ENCODE measurements at places on chromosomes 1 and 21.

DNA sequence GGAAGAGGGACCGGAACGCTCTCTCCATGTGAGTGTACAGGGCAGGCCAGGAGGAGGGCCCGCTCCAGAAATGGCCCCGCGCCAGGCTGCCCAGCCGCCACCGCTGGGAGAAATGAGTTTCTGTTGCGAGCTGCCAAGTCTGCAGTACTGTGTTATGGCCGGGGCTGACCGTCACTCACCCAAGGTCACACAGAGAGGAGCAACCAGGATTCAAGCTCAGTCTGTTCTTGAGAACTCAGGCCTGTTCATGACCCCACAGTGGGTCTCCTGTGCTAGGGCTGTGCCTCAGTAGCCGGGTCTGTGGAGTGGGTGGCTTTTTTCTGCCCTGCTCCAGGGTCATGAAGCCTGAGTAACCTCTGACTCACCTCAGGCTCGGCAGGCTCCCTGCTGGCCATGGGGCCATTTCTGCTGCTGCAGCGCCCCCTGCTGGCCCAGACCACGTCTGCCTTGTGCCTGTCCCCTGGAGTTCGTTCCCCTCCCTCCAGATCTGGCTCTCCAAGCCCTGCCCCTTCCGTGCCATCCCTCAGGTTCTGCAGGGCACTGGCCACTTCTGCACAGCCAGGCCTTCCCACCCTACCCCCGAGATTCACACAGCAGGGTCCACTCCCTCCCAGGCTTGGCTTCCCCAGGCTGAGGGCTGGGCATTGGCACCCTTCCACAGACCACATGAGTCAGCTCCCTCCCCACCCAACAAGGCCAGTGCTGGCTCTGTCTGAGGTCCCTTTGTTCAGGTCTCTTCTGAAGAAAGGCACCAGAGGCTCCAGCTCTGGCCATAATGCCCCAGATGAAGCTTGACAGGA lies 51.8 kb downstream of the EDN2 start:
- DNase-seq: peak; percentile 38

DNA sequence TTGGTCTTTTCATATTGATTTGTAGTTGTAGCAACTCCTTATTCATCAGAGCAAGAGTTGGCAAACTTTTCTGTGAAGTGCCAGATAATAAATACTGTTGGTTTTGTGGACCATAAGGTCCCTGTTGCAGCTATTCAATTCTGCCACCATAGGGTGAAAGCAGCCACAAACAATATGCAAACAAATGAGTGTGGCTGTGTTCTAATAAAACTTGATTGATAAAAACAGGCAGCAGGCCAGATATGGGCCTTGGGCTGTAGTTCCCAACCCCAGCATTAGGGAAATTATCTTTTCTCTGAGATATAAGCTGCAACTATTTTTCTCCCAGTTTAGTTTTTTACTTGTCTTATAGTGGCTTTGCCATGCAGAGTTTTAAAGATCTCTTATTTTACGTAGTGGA lies 469.2 kb downstream of the SMYD3 start:
- no peak for DNase-seq

GRCh38 chr1:7004181-7004580 lies 218.9 kb downstream of the CAMTA1 start:
- no peak for DNase-seq

DNA sequence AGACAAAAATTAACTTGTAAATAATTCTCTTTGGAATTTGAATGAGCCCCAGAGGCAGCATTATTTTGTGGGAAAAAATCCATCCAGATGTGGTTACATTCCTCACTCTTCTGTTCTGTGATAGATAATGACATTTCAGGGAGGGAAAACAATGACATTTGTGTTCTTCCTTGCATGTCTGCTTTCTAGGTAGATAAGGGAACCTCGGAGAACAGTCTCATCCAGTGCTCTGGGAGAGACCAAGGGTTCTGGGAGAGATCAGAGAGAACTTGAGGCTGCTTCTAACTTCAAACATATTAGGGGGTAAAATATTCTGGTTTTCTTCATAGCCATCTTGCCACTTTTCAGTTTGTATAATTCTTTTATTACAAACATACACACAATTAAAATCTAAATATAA lies 269.2 kb downstream of the NEGR1 start:
- no peak for DNase-seq

- DNase-seq: no peak
These were observed 26.4 kb downstream of the ILDR2 start for GRCh38 chr1:166948856-166949350.

- no peak for DNase-seq
These were observed 2.1 kb upstream of the TFF3 start for GRCh38 chr21:42317341-42317741.

DNA sequence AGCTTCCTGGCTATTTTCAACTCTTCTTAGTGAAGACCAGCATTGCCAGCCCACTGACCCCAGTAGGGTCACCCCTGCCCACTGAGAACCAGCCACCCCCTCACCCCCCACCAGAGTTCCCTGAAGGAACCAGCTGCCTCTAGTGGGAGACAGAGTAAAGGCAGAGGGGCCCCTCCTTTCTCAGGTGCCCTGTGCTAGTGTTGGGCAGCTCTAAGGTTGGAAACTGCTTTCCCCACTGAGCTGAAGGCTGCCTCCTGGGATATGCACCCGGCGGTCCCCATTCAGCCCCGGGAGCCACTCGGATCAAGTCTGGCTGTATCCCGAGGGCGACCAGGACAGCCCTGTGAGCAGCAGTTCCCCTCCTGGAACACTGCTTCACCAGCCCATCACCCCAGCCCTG lies 111.0 kb downstream of the PGBD5 start:
- DNase-seq: no peak

DNA sequence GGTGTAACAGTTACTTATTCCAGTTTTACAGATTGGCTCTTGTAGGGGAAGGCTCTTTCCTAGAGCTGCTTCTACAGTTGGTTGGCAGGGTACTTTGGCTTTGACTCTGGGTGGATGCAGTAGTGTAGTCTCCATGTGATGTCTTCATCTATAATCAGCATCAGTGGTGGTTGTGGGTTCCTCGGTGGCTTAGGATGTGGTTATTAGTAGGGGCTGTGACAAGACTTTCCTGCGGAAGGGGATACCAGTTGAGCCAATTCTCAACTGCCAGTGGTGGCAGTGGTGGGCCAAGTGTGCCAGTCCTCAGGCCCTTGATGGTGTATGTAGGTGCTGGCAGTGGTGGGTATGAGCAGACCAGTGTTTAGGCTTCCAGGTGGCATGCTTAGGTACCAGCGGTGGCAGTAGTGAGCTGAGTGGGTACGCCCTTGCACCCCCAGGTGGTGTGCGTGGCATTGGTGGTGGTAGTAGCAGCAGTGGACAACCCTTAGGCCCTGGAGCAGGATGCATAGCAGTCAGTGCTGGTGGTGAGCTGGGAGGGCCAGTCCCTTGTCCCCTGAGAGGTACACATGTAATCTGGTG lies 27.2 kb upstream of the KLF18 start:
- no peak for DNase-seq

- no peak for DNase-seq
These were observed 22.4 kb upstream of the ACTN2 start for GRCh38 chr1:236663934-236664333.

DNA sequence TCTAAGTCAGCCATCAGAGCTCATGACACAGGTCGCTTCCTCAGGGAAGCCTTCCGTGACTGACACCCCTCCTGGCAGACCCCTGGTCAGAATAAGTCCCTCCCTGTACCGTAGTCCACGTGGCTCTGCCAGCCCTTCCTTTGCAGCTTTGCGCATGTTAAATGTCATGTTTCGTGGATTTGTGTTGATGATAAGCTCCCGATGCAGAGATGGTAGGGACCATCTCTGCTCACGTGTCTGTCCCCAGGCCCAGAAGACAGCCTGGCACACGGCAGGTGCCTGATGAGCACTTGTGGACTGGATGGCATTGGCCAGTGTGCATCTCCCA lies 75.9 kb downstream of the DHRS3 start:
- no peak for DNase-seq

- DNase-seq: no peak
These were observed 19.5 kb downstream of the AK2 start for GRCh38 chr1:33017175-33017574.

- DNase-seq: no peak
These were observed 144.1 kb downstream of the TNR start for GRCh38 chr1:175599212-175599705.

DNA sequence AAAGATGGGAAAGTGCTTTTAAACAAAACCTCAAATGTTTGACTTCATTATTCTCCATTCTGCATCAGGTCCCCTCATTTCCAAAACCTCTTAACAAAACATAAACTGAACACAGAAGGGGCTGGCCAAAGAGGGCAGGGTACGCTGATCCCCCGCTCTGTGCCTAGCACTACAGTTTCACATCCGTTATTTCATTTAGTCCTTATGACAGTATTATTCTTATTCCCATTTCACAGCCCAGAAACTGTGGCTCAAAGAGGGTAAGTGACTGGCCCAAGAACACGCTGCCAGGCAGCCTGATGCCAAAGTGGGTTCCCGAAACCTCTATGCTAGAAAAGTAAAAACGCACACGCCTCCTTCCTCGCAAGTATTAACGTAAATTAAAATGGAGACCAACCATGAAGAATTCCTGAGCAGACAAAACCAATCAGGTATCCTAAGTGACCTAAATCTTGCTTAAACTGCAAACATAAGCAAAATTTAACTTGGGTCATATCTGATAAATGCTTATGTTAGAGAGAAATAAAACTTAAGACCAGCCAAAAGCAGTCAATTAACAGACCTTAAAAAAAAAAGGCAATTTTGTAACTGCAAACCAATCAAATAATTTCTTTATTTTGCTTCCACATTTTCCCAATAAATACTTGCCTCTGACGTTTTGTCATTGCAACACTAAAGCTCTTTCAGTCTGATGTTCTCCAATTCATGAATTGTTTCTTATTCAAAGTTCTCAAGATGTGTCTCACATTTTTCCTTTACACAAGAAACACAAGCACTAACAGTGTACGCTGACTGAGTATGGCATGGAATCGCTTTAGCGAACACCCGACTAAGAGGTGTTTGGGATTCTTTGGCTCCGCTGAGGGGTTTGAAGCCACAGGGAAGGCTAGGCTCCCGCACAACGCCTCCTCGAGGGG lies 653 bp downstream of the CASP9 start:
- no peak for DNase-seq

- DNase-seq: no peak
These were observed 45.6 kb downstream of the ZNF281 start for GRCh38 chr1:200364091-200364759.
